Small intestine (tissue), 16 donors: ENCODE measurements at places on chromosomes 6 and 20.
A peak's percentile ranks its signal among the peaks of the same experiment; 100 is the strongest.

- H3K4me3 ChIP-seq, result no peak overlapping the region
- peaks cover 73% of the 10 kb centered on the region for H3K36me3 ChIP-seq
- H3K27ac ChIP-seq, result no peak overlapping the region
- no peaks in the 10 kb centered on the region for H3K4me1 ChIP-seq
Measured at GRCh38 chr6:157655139-157655538, 167.9 kb upstream of the SNX9 start.

DNA sequence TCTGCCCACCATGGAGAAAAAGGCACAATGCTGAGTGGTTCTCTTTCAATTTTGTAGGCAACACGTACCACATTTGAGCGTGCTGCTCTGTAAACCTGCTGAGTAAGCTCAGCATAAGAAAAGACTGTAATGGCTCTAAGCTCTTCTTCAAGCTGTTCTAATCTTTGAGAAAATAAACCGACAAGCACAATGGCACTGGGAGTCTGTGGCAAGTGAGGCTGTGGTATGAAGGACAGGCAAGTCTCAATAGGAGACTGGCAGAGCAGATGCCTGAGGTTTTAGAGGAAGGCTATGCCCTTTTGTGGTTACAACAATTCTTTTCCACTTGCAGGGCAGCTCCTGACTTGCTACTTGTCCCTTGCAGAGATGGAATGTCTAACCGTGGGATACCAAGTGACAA is 136.7 kb upstream of the EXOC2 start:
- no peaks in the 10 kb centered on the region for H3K4me1 ChIP-seq
- H3K4me3 ChIP-seq, result no peak overlapping the region
- H3K27me3 ChIP-seq, result no peaks in the 10 kb centered on the region
- H3K27ac ChIP-seq, result no peak overlapping the region

DNA sequence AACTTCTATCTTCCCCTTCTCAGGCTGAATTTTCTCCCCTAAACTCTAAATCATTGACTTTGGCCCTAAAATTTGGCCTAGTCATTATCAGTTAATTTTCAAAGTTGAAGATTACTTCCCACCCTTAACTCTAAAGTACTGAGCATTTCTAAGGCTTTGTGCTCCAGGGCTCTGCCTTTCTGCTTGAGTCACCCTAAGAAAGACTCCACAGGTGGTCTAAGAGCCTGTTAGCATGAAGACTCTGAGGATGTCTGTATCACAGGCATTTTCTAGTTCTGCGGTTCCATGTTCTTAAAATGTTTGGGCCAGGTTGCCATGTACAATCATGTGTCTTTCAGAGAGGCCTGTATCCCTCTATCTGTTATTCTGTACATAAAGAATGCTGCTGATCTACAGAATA is 808.1 kb upstream of the MANEA start:
- DNase-seq, result no peak
- no peak overlapping the region for H3K27ac ChIP-seq
- H3K4me1 ChIP-seq, result no peaks in the 10 kb centered on the region

- DNase-seq, result peak; percentile 90
- H3K4me1 ChIP-seq, result no peaks in the 10 kb centered on the region
Measured at GRCh38 chr20:32761831-32762753, at the start of gene DNMT3B. TSS of gene DNMT3B (plus strand) at chr20:32762385. CDS start at chr20:32780324, 17,939 bp downstream.

GRCh38 chr6:161242779-161243693 is 30.8 kb downstream of the AGPAT4 start:
- DNase-seq, result no peak
- H3K36me3 ChIP-seq, result no peaks in the 10 kb centered on the region
- H3K27ac ChIP-seq, result no peak overlapping the region
